Fibroblast of skin of left quadriceps (primary cell): ENCODE measurements at places on chromosomes 6 and 20.

DNA sequence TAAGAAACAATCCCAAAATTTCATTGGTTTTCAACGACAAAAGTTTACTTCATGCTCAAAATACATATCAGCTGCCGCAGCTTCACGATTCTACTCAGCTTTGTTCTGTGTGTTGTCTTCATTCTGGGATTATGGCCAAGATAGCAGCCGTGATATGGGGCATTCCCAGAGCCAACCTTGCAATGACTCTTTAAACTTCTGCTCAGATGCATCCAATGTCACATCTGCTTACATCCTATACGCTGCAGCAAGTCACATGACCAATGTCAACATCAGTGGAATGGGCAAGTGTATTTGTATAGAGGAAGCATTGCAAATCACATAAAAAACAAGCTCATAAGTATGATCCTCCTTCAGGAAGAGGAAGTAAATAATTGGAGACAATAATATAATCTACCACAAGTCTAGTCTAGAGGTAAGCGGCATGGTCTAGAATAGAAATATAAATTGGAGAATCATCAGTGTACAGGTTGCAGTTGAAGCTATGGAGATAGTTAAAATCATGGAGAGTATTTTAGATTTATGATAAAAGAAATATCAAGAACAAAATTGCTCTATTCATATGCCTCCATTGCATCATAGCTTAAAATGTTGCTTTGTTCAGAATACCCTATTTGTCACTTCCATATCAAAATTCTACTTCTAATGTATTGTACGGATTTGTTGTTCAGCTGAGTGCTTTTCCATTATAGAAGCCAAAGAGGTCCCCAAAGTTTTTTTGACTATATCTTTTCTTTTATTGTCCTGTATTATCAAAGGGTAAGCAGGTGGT is 7.2 kb upstream of the C6orf141 start:
- no peak for DNase-seq

DNA sequence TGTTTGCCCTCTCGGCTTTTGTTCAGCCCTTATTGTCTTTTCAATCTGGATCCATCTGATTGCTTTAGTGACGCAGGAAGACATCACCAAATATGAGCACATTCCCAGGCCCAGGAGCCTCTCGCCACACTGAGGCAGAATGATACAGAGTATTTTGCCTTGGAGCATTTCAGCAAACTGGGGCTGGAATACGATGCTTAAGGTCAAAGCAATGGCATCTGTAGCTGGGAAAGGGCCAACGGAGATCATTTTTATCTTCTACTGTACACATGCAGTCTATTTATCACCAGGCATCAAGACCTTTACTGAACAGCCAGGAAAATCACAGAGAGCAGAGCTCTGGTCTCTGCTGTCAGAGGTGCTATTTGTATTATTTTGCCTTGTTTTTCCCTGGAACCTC is 655.3 kb downstream of the RNF144B start:
- DNase-seq = no peak

DNA sequence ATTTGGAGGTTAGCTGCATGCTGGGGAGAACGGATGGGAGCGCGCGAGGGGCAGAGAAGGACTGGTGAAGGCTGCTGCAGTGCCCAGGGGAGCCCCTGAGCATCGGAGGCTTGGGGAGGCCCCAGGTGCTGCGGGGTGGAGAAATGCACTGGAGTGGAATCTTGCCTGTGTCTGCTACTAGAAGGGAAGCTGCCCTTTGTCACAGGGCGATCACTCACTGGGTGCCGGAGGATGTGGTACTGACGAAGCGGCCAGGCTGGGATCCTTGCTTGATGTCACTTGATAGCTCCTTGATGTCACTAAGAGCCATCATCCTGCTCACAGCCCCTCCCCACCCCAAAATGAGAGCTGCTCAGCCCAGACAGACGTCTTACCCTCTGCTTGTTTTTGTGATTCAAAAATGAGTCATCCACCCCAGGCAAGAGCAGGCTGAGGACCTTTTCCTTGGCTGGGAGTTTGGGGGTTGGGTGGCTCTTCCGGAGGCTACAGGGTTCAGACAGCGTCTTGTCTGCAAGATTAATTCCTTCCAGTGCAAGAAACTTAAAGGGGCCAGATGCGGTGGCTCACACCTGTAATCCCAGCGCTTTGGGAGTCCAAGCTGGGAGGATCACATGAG is 62.6 kb upstream of the PMEPA1 start:
- DNase-seq = peak; percentile 36

GRCh38 chr20:58403272-58403671 is 14.2 kb downstream of the VAPB start:
- no peak for DNase-seq

DNA sequence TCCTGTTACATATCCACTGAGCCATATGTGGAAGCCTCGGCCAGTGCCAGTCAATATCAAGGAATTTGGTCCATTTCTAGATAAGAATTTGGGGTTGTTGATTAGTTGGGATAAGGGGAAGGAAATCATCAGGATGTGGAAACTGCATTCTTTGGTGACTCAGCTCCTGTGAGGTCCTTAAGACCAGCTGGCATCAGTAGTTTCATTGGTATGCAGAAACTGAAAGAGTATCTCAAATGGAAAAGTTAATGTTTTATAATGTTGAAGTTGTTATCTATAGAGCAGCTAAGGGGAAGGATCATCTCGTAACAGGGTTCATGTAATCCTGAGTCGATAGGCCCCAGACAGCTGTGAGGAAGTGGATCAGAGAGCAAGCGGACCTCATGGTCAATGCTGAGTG is 87.9 kb upstream of the PRND start:
- peak; percentile 72 for DNase-seq

GRCh38 chr6:151196555-151196954 is 43.2 kb upstream of the AKAP12 start:
- peak; percentile 69 for DNase-seq

GRCh38 chr6:16251706-16252105 is 13.3 kb downstream of the GMPR start:
- no peak for DNase-seq

DNA sequence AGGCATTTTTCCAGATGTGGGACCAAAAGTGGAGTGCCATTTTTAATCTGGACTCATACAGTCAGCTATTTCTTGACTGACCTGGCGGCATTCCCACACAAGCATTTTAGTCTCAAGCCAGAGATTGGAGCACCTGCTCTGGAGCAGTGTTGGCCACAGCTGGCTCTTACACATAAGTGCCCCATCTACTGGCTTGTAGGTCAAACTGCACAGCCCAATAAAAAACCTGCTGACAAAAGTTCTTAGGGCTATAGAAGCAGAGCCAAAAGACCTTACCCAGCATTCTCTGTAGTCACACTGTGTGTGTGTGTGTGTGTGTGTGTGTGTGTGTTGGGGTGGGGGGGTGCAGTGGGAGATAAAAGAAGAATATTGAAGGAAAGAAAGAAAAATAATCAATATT is 38.6 kb upstream of the SENP6 start:
- no peak for DNase-seq

DNA sequence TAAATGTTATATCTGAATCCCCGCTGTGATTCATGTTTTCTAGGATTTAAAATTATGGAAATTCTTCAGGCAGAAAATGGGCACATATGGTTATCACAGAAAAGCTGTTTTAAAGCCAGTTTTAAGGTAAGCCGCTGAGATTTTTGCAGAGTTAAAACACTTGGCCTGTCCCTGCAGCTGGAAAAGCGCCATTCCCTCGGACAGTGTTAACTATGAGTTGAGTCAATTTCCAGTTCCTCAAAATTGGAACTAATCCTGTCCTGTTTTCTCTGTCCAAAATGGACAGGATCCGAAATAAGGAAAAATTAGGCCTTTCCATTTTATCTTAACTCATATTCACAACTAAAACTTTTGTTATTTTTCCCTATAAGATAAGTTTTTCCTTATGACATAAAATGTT is 225.2 kb downstream of the SAMD5 start:
- no peak for DNase-seq

DNA sequence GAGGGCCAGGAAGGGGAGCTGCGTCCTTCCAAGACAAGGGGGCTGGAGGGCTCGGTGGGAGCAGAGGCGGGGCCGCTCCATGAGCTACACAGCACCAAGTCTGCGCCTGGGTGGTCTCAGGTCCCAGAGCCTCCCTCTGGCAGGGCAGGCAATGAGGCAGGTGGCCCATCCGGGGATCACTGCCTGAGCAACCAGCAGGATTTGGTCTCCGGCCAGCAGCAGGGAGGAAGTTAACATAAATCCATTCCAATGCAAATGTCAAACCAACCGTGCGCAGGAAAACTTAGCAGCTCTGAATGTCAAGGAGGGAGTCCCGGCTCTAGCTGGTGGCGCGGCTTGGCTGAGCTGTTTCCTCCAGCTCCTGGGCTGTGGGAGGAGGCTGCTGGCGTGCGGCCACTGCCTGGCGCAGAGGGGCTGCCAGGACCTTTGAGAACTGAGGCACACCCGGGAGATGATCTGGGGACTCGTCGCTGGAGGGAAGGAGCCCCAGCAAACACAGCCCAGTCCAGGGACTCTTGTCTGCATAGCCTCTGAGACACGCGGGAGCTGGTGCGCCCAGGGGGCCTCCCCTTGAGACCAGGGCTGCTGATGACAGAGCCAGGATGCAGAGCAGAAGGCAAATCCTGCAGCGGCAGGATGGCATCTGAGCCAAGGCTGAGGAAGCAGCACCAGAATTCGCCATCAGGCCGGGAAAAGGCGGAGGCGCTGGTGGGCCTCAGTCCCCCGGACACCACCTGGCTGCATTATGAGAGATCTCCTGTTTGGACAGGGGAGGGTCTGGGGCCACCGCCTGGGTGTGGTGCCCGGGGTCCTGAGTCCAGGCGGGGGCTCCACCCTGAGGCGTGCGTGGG is 33.1 kb upstream of the CHRNA4 start:
- no peak for DNase-seq

DNA sequence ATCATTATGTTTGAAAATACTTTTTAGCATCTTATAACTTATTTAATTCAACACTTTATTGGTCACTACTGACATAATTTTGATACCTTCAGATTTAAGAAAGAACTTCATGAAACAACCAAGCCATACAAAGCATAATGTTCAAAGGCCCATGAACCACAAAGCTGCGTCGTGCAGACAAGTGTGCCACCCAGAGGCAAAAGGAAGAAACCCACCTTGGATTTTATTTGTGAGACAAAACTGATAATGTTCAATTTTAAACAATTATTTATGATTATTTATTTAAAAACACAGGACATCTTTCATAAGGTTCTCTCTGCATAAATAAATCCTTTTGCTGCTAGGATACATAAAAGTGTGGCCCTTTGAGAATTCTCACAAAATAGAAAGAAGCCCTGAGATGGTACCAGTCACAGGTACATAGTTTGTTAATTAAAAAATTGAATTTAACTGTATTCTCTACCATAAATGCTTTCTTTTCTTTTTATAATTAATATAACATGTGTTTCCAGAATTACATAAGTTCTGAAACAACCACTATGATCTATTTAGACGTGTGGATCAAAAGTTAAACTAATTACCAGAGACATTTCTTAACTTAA is 143.7 kb downstream of the RALGAPA2 start:
- peak; percentile 10 for DNase-seq

DNA sequence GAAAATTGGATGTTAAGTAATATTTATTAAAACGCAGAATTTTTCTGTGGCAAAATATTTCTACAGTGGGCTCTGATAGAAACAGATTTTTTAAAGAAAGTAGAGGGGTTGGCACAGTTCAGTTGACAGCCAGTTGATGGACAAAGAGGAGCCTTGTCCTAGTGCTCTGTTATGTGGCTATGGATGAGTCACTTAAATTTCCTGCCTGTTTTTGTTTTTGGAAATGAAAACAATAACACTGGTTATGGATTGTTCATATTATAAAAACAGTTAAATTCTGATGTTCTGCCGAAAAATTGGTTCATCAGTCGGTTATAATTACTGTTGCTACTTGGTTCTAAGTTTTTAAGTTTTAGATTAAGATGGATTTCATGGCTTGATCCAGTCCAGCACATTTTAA is 42.8 kb downstream of the MYO6 start:
- no peak for DNase-seq

DNA sequence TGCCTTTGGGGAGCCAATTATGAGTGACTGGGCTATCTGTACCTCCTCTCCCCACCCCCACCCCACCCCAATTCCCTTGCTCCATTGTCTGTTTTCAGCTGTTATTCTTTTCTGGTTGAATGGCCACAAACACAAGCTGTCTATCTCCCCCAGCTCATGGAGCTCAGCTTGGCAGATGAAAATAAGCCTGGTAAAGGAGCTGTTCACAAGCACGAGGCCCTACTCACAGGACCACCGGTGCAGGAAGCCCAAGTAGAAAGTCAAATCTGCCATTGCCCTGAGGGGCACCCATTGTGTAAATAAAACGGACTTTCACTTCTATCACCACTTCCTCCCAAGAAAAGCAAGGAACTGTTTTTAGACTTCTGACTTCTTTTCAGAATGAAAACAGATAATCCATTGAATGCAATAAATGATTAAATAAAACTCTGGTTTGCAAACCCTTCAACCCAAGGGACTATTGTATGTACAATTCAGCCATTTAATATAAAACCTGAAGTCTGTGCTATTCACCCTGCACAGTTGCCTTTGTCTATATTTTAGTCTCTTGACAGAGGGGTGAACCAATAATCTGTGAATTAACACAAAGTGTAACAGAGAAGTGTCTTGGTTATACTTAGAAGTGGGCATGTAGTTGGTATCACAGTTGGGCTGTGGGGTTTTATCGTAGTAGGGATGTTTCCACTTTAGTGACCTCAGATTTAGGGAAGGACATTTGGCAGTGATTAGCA is 27.7 kb downstream of the RIPOR2 start:
- no peak for DNase-seq

- DNase-seq = peak; percentile 19
Observed at GRCh38 chr20:1894471-1894950, 696 bp upstream of the SIRPA start.

DNA sequence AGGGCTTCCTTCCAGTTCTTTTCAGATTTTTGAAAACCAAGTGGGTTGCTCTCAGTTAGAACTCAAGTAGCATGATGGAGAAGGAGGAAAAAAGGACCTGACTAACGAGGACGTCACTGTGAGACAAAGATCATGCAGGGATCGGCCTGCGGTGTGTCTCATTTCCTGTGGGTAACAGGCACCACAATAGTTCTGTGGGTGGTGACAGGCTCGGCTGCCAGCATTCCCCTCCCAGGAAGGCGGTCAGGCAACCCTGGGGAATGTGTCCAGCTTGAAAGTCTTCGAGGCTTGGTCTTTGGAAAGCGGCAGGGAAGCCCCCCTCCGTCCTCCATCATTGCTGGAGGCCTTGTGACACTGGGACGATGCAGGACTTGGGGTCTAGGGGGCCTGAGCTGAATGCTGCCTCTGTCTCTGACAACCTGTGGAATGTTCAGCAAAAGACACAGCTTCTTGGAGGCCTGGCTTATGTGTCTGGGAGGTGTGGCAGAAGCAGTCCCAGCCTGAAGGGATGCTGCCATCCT is 121.0 kb downstream of the BCAS1 start:
- DNase-seq = peak; percentile 67

GRCh38 chr6:109194880-109195279 is 99.6 kb downstream of the CEP57L1 start:
- DNase-seq = no peak

- DNase-seq = no peak
Observed at GRCh38 chr6:43045371-43045930, 8.2 kb downstream of the CUL7 start.

GRCh38 chr6:138377844-138378243 is at the start of gene SMIM28:
Gene SMIM28, plus strand, starts transcription at chr6:138377905. Its CDS starts 168 bp downstream, at chr6:138378073.
- DNase-seq = no peak

GRCh38 chr6:37456126-37456525 is 23.1 kb downstream of the CMTR1 start:
- peak; percentile 63 for DNase-seq
